ENCODE measurements at places on chromosomes 5 and 9.

DNA sequence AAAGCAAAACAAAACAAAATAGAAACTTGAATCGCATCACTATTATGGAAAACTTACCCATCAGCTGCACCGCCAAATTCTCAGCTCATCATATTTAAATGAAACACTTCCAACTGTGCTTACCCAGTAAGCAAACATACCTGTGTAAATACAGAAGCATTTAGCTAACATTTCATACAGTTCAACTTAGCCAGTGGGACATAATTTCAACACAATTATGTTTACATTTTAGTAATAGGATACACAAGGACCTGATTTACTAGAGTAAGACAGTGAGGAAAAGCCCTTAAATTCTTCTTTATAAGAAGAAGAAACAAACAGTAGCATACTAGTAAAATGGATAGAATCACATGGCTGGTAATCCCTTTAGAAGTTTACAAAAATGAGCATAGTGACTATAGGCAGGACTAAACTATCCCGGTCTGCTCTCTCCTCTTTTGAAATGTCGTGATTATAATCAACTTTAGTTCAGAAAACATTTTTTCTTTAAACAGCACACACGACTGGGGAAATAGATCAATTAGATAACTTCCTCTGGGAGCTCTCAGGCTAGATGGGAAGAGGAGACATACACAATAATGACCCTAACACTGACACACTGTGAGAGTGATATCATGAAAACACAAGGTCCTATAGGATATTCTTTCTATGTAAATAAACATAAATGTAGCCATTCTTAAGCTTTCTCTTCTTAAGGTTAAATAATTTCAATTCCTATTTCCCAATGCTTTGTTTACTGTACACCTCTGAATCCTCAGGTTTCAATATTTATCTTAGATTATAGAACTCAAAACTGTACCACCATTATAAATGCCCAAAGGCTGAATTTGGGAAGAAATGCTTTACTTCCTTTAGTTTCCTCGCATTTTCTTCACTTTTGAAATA, 15.9 kb upstream of the CDC20B start:
- DNase-seq, result no peak

DNA sequence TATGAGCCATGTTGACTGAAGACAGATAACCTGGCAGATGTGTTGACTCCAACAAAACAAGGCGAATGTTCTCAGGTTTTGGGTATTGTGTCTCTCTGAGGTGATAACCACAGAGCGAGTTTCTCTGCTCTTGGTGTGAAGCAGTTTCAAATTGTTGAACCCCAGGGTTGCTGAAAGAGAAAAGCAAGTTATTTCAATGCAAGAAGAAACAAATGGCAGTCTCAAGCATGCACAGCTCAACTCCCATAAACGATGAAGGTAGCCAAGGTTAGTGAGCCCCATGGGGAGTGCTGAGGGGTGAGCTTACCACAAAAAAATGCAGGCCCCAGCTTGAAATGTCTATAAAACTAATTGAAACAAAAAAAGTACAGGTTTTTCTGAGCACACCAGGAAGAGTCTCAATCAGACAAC, 220.8 kb upstream of the DAPK1 start:
- peak; percentile 89 for DNase-seq

DNA sequence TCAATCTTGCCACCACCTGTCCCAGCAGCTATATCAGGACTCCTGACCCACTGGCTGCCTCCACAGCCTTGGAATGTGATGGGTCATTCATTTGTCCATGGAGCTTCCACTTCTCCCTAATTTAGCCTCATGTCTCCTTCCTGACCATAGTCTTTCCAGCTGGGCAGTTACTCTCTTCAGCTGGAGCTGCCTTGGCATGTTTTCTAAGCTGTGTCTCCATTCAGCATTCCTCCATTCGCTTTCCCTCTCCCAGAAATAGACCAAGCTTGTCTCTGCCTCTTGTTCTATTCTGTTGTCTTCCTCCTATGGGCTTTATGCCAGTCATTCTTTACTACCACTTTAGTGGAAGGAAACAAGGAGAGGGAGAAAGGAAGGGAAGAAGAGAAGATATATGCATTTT, 5.3 kb upstream of the CTXN3 start:
- DNase-seq, result no peak

DNA sequence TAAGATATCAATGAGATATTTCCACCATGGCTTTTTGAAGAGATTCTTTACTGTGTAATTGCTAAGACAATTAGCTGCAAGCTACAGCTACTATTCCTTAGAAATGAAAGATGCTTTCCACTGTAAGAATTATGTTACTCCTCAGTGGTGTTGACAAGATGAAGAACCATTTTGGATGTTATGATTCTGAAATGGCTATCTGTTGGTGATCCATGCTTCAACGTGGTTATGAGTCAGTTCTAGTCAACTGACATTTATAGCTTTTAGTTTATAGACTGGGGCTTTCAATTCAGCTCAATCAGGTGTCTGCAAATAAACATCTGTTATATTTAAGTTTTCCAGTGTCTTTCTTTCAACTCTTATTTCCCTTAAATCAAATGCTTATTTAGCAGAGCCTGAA, 93.7 kb downstream of the SGCD start:
- no peak for DNase-seq

- no peak for DNase-seq
Measured at GRCh38 chr9:109430231-109430630, 67.9 kb downstream of the PTPN3 start.

- no peak for DNase-seq
Measured at GRCh38 chr9:127225801-127226625, 38.6 kb upstream of the GARNL3 start.

DNA sequence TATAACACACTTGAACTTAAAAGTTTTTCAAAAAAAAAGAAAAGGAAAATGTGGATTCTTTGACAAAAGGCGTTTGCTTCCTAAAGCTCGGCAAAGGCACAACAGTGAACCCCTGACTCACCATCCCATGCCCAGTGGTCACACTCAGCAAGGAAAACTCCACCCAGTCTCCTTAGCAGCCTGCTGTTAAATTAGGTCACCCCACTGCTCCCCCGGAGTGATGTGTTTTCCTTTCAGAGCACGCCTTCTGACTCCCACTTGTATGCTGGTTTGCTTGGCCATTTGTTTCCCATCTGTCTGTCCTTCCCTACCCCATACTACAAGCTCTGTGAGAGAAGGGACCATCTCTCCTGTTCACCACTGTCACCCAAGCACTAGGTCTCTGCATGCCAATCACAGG, 23.8 kb downstream of the RETREG1 start:
- DNase-seq, result peak; percentile 50

DNA sequence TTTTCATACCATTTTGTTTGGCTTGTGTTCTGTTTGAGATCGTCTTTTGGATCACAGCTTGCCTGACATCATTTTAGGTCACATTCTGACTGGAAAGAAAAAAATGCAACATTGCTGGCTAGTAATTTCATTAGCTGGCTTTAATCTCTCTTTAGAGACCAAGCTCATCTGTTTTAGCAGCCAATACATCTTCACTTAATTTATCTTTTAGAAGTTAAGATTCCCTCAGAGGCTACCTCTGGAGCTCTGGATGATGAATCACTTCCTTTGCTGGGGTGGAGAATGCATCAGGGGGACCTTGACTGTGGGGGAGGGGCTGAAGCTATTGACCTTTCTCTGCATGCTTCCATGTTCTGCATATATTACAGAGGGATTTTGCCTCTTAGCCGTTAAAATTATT, 181.5 kb upstream of the OTULINL start:
- peak; percentile 81 for DNase-seq

GRCh38 chr5:78677777-78678668, 29.5 kb upstream of the LHFPL2 start:
- peak; percentile 100 for DNase-seq

GRCh38 chr5:59418808-59419207, 474.7 kb downstream of the PDE4D start:
- no peak for DNase-seq

GRCh38 chr9:110520120-110520701, 59.3 kb downstream of the SVEP1 start:
- DNase-seq, result peak; percentile 82

- no peak for DNase-seq
Measured at GRCh38 chr9:1014225-1014624, 35.9 kb upstream of the DMRT2 start.

GRCh38 chr5:136374638-136375037, 9.3 kb upstream of the TRPC7 start:
- no peak for DNase-seq

- peak; percentile 93 for DNase-seq
Measured at GRCh38 chr9:134403682-134404301, 77.5 kb downstream of the RXRA start.

DNA sequence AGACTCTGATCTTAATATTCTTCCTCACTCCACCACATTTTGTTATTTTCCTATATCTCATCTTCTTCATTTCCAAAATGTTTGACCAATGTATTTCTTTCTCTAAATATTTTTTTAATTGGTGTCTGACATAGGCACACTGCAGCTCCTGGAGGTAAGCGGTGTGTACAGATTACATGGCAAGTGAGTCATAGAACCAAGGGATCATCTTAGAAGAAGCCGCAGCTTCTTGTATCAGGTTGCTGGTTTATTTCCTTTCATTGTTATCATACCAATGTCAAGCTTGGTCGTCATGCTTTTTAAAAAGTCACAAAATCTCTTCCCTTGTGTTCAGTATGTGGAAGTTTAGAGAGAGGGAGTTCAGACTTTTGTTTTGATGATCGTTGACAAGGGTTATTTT, 526.1 kb upstream of the CDH18 start:
- DNase-seq, result no peak

DNA sequence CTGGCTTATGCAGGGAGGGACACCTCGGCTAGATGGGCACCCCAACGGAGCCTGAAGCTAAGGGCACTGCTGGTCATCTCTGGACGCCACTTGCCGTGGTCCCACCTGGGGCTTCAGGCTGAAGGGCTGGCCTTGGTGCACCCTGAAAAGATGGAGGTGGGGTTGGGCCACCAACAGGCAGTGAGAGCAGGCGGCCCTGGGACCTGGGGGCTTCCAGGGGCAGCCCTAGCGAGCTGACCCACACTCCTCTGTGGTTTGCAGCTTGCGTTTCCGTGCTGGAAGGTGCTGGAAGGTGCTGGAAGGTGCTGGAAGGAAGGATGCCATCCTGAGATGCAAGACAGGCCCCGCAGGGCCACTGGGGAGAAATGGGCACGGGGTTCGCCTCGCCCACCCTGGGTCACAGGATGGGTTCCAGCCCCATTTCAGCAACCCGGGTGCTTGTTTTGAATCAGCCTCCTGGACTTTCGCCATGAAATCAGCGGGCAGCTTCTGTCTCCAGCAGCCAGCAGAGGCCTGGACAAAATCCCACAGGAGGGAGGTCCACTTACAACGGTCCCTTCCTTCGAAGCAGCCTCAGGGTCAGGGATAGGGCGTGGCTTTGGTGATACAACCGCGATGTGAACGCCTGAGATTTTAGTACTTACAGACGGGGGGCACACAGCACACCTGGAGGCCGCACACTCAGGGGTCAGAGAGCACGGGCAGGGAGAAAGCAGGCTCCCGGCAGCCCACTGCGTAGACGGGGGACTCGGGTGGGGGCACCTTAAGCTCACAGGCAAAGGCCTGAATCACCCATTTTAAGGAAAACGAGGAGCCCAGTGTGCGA, 303.1 kb upstream of the IRX4 start:
- no peak for DNase-seq

DNA sequence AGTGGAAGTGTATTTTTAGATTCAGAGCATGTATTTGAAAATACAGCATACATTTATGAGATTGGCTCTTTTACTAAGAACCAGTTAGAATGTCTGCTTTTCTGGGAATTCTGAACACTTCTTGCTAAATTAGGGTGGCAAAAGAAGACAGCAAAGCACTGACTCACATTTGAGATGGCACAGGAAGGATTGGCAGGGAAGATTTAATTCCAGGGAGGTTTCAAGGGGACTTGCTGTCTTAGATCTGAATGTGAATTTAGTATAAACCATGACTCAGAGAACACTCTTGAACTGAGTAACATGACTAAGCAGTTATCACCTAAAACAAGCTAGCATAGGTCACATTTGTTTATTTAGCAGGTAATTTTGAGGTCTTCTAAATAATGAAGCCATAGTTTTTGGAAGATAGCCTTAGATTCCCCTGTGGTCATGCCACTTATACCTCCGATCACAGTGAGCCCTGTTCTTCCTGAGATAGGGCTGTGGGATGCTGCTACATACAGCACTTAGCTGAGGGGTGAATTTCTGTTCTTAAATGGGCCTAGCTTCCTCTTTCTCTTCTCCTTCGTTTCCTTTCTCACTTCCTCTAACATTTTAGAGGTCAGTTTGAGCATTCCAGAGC, 173.8 kb downstream of the PCSK1 start:
- peak; percentile 56 for DNase-seq

GRCh38 chr5:159073026-159073425, 26.7 kb downstream of the EBF1 start:
- DNase-seq, result peak; percentile 83

- DNase-seq, result no peak
Measured at GRCh38 chr5:88487066-88487465, 218.4 kb upstream of the TMEM161B start.

GRCh38 chr9:125545845-125546244, 161.2 kb downstream of the MAPKAP1 start:
- DNase-seq, result no peak

DNA sequence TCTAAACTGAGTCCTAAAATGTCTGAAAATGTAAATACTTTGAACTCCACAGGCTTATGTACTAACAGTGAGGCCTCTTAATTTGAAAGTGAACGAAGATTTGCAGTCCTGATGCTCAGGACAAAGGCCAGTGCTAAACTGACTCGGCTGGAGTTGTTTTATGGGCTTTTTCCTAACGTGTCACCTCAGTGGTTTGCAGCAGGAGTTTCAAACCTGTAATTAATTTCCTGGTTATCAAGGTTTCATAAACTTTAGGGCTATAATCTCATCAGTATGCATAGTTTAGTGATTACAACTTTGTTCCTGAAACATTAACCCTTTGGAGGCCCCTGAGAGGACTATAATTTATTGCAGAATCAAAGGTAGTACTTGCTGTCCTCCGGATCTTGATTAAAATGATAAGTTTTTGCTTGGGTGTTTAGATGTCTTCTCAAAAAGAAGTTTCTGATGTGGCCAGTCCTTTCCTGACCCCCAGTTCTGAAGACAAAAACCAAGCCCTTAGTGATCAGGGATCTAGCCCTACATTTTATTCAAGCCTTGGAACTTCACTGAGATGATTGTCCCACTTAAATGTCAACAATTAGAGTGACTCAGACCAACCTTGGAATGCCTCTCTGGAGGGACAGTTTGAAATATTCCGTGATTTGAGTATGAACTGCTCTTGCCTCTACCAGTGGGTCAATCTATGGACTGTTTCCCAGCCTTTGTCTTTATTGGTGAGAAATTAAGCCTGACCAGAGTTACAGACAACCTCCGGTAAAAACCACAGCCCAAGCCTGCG, 11.1 kb upstream of the S100Z start:
- peak; percentile 66 for DNase-seq

DNA sequence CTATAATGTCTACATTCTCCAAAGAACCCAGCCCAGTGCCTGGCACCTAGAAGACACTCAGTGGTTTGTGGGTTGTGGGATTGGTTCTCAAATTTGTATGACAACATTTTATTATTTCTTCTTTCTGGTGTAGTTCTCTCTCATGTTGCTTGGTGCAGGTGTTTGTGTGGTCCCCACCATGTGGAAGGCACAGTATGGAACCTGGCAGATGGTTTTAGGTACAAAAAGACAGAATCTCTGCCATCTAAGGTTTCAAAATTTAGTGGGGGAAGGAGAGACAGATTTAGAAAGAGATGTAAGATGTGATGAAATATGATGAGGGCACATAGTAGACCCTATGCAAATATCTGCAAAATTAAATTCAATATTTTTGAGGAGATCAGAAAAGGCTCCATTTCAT, 323.8 kb downstream of the CDK5RAP2 start:
- DNase-seq, result no peak

- DNase-seq, result no peak
Measured at GRCh38 chr9:134388976-134389375, 62.7 kb downstream of the RXRA start.
